DND-41 (cell line): ENCODE measurements at places on chromosomes 6 and 20.

GRCh38 chr6:67689329-67689728, 945.8 kb upstream of the ADGRB3 start:
- no peak for DNase-seq

DNA sequence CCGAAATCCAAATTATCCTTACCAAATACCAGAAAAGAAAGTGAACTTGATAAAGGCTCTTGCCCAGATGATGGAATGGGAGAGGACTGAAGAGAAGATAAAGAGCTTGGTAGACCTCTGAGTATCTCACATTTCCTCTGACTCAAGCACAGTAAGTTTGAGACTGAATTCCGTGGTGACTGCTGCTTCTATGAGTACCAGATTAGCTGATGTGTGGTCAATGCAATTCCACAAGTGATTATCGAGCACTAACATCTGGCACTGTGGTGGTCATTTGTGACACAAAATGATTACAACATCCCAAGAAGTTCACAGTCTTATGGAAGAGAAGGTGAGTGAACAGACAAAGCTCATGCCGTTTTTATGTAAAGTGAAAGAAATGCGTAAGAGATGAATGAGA, 2.6 kb upstream of the RPS6KA2 start:
- no peak for DNase-seq

GRCh38 chr6:2733324-2733723, 17.4 kb downstream of the MYLK4 start:
- peak; percentile 20 for DNase-seq

GRCh38 chr20:12241065-12241464, 323.4 kb downstream of the BTBD3 start:
- DNase-seq = no peak

GRCh38 chr6:52317841-52318581, 33.5 kb upstream of the MCM3 start:
- no peak for DNase-seq

DNA sequence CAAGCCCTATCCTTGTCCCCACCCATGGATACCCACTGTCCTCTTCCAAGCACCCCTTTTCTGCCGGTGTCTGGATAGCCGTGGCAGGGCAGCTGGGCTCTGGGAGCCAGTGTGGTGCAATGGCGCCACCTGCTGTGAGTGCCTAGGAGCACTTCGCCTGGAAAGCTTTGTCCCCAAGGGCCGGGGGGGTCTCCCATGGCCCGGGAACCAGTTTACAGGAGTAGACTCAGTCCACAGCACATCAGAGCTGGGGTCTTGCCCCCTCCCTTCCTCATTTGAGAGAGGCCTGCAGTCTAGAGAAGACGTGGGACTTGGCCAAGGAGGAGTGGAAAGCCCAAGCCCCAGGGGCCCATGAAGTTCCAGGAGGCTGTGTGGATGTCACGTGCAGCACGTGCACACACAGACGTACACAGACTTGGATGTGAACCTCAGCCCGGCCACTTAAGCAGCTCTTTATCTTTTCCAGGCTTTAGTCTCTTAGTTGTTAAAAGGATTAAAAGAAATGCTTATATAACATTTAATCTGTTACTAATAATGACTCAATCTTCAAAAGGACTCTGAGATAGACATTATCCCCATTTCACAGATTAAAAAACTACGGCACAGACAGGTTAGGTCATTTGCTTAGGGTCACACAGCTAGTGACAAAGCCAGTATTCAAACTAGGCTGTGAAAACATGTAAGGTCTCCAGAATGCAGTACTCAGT, 40.9 kb upstream of the CDH22 start:
- peak; percentile 58 for DNase-seq

DNA sequence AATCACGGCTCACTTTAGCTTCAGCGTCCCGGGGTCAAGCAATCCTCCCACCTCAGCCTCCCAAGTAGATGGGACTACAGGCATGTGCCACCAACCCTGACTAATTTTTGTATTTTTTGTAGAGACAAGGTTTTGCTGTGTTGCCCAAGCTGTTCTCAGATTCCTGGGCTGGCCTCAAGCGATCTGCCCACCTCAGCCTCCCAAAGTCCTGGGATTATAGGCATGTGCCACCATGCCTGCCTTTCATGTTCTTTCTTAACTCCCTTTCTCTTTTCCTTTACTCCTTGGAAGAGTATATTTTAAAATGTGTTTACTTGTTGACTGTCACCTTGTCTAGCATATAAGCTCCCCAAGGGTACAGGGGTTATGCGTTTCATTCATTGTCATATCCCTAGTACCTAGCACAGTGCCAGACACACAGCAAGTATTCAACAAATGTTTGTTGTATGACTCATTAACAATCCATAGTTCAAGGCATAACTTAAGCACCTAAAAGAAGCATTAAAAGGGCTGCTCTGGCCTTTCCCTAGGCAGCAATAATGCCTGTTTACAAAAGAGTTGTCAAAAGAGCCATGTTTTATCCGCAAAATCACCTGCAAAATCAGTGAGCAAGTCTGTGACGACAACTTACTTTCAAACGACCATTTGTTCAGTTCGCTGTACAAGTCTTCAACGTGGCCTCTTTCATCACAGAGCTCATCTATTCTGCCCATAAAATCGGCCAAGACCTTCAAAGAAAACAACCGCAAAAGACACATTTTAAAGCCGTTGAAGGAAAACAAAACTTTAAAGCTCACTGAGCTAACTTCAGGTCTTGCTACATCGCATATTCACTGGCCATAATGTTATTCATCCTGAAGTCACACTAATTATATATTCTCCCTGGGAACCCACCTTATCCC, 4.6 kb downstream of the CYP24A1 start:
- DNase-seq = no peak

DNA sequence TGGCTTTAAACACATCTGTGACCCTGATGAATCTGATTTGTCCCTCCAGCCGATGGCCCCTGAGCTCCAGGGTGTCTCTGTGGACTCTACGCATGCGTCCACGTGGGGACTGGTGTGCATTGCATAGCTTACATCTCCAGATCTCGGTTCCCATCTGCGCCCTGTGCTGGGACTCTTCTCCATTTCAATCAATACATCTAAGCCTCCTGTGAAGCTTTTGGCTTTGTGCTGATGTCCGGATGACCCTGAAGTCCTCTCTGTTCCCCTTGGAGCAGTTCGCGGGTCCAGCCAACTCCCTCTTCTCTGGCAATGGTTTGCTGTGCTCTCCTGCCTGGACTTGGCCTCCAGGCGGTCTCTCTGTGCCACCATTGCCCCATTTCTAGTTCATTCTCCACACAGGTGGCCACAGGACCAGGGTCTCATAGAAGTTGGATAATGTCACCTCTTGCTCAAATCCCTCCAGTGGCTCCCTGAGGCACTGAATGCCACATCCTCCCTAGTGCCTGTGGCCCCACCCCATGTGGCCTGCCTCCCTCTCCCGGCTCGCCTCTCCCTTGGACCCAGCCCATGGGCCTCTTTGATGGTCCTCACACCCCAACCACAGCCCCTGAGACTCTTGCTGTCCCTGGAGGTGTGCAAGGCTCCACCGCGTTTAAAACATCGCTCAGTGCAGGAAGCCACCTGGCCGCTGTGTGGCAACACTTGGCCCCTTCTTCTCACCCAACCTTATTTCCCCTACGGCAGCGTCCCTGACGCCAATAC, 155.4 kb downstream of the SYCP2 start:
- DNase-seq = no peak

- no peak for DNase-seq
Measured at GRCh38 chr6:36139991-36140710, 9.8 kb downstream of the MAPK13 start.

GRCh38 chr20:38198238-38198861, 33.3 kb upstream of the TGM2 start:
- DNase-seq = no peak

DNA sequence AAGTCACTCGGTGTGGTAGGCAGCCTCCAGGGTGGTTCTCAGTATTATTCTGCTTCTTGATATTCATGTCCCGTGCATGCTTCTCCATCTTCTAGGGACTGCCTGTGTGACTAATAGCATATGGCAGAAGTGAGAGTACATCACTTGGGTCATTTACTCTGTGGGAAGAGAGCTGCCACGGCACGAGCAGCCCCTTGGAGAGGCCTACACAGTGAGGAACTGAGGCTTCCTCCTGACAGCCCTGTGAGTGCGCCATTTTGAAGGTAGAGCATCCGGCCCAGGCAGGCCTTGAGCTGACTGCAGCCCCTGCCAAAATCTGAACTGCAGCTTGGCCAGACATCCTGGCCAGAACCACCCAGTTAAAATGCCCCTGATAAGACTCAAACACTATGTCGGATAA, 17.3 kb upstream of the MCUR1 start:
- no peak for DNase-seq

DNA sequence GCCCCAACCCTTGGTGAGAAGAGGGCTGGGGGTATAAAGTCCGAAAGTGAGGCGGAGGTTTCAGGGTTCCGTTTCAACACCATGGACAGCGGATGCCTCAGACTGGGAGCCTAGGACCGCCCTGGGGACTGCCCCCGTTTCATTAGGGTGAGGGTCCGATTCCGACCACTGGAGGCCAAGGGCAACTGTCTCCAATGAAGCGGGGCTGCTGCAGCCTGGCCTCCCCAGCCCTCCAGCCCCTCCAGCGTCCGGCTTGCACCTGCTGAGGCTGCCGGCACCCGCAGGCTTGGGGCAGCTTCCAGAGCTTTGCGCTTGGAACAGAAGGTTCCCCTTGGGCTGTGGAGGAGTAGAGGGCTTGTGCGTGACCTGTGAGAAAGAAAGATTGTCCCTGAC, 39.9 kb downstream of the YTHDF1 start:
- DNase-seq = no peak

DNA sequence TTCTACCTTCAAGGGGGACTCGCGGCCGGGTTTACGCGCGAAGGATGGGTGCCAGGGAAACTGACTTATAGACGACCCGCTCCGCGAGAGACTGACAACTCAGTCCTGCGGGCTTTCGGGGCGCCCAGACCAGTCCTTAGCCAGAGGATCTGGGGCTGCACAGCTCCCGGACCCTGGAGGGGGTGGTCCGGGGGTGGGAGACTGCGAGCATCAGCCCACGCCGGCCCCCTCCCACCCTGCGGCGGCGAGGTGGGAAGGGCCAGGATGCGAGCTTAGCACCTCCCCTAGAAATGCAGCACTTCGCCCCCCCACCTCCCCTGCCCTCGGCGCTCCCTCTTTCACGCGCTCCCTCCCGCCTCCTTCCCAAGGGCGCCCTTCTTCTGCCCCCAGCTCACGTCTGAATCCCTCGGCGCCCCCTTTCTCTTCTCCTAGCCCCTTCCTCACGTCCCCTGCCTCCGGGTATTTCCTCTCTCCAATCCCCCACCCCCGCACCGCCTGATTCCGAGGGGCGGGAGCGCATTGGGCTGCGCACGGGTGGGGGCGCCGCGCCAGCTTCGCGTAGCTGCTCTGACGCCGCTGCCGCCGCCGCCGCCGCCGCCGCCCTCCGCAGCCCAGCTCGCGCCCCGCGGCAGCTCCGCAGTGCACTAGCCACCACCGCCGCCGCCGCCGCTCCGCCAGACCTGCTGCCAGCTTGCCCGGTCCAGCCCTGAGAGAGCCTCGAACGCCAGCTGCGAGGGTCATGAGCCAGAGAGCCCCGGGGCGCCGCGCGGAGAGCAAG, at the start of gene SLC32A1:
Gene SLC32A1 (plus strand): TSS at position 639 of the 778 bp plus-strand sequence. CDS start 239 bp downstream, outside the sequence.
- no peak for DNase-seq

DNA sequence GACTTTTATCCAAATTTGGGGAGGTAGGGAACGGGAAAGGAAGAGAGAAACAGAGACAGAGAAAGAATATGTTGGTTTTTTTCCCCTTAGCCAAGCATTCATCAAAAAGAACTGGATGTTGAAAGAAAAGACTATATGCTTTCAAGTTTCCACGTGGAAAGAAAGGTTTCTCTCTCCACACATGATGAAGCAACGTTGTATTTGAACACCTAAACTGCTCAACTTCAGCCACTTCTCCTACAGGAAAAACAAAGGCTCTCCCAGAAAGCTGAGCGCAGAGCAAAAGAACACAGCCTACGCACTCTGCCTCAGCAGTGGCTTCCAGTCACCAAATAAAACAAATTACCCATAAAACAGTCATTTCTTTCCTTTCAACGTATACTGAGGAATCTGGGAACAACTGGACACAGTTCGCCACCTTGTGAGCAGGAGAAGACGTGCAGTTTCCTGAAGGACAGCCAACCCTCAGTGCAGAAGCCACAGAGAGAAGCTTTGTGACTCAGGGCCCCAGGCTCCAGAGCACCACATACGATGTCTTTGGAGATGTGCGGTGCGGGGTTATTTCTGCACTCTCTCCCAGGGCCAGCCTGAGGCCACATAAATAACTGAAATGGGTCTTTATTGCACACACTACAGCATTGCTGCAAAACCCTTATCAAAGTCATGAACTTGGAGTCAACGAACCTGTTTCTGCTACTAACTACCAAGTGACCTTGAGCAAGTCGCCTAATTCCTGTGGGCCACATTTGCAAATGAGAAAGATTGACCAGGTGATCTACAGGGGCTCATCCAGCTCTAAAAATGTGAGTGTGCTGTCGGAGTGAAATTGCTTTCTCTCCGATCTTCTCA, 10.1 kb downstream of the IL17F start:
- DNase-seq = peak; percentile 57

- no peak for DNase-seq
Measured at GRCh38 chr6:485655-486170, 94.2 kb downstream of the IRF4 start.

DNA sequence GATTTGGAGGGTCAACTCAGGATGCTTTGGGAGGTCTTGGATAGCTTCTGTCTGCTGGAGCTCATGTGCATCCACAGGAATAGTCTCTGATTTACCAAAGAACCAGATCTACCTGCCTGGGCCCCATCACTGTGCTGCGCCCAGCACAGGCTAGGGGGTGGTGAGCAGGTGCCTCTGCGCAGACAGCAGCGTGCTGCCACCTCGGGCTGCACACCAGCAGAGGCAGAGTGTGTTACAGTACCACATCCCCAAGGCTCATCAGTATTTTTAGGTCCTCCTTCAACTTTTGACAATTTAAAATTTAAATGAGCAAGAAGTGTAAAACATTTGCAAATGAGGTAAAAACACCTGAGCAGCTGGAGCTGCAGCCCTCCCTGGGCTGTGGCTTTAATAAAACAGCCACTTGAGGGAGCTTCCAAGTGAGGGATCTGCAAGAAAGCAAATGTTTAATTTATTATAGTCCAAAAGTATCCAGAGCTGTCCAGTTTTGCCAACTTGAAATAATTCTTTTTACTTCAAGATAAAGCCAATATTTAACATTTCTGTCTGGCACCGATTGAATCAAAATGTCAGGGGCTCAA, 324.9 kb downstream of the ZFAND3 start:
- DNase-seq = no peak

GRCh38 chr6:64685401-64685800, 1021.6 kb downstream of the EYS start:
- DNase-seq = no peak

DNA sequence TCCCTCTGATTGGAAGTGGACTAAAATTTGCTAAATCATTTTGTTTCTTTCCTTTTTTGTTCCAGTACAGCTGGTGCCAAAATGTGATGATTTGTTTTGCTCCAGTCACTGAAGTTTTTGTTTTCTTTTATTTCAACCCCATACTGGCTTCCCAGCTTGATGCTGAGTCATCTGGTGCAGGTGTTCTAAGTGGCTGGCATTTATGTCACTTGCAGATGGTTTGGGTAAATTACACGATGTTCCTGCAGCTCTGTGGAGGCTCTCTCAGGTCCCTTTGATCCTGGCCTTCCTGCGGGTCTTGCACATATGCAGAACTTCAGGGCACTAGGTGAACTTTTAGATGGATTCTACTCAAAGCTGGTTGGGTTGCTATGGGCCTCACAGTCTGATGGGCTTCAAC, 577.7 kb downstream of the HAO1 start:
- no peak for DNase-seq
